GM12891 (cell line): ENCODE measurements at places on chromosomes 3 and 15.

DNA sequence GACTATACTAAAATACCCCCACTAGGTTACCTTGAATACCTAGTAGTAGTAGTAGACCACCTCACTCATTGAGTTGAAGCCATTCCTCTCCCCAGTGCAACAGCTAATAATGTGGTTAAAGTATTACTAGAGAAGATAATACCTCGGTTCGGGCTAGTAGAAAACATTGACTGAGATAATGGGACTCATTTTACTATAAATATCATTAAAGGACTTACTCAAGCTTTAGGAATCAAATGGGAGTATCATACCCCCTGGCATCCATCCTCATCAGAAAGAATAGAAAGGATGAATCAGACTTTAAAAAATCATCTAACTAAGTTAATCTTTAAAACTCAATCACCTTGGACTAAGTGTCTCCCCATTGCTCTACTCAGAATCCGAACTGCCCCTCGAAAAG is 49.0 kb upstream of the CACNA2D3 start:
- DNase-seq = no peak

DNA sequence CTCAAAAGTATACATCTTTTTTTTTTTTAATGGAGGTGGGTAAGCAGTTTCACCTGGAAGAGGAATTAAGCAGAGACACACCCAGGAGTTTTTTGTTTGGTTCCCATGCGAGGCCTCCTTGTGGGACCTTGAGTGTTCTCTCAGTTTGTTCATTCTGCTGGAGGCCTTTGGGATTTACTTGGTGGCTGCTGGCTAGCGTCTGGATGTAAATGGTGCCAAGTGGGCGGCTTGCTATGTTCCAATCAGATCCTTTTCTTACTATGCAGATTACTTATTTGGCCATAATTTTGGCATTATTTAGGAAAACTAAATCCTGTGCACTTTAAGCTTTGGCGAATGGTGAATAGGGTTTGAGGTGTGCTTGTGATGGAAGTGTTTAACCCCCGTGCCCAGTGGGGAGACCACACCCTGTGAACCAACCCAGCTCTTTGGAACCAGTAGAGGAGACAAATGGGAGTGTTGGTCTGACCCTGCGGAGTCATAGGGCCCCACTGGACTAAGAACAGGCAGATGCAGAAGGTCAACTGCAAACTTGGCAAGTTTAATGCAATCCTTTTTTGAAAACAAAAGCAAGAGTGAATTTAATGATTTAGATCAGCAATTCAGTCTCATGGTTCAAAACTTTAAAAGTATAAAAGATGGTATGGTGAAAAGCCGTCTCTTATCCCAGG is 79.4 kb downstream of the EBLN2 start:
- no peak for DNase-seq

- DNase-seq = no peak
Measured at GRCh38 chr3:191296041-191296541, 33.1 kb upstream of the CCDC50 start.

DNA sequence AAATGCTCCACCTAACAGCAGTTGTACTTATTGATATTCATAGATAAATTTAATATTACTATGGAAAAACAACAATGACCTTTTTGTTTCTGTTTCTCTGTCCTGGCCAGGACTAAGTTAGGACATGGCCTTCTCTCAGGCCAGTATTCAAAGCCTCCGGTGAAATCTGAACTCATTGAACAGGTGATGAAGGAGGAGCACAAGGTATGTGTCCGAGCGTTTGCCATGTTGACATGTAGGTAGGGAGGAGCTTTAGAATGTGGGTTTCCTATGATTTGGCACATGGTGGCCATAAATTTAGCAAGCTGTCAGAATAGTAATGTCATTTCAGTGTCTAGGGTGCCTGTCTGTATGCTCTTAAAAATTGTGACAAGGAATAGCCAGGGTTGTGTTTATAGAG is 77.7 kb downstream of the USP13 start:
- DNase-seq = no peak

DNA sequence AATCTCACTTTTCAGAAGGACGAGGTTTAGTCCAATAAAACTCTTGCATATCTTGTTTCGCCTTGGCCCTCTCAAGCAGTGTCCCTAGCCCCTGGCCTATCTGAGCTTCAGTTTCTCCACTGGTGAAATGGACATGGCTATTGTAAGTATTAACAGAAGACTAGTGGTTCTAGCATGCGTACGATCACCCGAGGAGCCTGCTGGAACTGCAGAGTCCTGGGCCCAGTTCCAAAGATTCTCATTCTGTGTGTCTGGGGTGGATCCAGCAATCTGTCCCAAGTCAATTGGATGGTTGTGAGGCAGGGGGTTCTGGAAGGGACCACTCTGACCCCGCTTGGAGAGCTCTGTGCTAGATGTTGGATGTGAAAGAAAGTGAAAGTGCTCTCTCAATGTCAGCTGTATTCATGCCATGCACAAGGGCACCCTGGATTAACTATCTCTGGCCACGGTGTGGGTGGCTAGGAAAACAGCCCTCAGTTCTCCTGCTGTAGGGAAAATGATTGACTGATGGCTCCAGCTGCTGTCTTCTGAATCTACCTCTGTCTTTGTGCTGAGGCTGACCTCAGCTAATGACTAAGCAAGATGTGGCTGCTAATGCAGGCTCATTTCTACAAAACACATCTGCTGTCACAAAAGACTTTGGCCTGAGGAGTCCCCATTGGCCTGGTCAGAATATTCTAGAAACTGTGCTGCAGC is 1.9 kb upstream of the PLA1A start:
- DNase-seq = no peak

- DNase-seq = no peak
Measured at GRCh38 chr3:151568184-151568583, 107.3 kb upstream of the IGSF10 start.
